ENCODE measurements at places on chromosomes 13 and 19.
A peak's percentile ranks its signal among the peaks of the same experiment; 100 is the strongest.

DNA sequence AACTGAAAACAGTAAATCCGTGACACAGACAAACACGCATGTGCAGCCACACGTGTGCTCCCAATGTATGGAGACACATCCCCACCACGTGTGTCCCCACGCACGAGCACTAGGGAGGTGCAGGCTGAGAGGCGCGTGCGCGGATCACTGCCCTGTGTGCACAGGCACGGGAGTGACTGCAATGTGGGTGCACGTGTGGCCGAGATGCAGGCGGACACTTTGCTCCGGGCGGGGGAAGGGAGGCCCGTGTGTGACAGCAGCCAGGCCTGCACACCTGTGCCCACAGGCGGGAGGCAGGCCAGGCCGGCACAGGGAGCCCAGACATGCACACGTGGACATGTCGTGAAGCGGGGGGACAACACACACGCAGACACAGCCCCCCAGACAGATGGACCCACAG lies 77.0 kb downstream of the PTPRS start:
- DNase-seq = no peak

DNA sequence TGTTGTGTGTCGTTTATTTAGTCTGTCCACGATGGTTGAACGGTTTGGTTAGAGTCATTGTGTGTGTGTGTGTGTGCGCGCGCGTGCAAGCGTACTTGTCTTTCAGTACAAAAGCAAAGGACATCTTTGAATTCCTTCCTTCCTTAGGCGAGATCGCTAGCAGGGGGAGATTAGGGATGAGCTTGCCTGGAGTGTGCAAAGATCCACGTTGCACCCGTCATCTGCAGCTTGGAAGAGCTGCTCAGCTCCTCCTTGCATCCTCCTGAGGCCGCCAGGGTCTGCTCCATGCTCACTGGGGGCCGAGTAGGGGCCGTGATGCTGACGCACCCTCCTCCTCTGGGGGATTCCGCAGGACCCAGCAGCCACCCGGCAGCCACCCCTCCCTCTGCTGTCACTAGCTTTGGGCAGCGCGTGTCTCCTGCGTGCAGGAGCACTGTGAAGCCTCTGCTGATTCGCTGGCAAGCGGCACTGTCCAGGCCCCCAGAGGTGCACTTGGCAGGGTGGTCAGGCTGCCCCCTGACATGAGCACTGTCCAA lies 137.3 kb downstream of the KDM4B start:
- DNase-seq = no peak

GRCh38 chr19:44303976-44304568 lies 753 bp downstream of the ZNF235 start:
- no peak for DNase-seq

DNA sequence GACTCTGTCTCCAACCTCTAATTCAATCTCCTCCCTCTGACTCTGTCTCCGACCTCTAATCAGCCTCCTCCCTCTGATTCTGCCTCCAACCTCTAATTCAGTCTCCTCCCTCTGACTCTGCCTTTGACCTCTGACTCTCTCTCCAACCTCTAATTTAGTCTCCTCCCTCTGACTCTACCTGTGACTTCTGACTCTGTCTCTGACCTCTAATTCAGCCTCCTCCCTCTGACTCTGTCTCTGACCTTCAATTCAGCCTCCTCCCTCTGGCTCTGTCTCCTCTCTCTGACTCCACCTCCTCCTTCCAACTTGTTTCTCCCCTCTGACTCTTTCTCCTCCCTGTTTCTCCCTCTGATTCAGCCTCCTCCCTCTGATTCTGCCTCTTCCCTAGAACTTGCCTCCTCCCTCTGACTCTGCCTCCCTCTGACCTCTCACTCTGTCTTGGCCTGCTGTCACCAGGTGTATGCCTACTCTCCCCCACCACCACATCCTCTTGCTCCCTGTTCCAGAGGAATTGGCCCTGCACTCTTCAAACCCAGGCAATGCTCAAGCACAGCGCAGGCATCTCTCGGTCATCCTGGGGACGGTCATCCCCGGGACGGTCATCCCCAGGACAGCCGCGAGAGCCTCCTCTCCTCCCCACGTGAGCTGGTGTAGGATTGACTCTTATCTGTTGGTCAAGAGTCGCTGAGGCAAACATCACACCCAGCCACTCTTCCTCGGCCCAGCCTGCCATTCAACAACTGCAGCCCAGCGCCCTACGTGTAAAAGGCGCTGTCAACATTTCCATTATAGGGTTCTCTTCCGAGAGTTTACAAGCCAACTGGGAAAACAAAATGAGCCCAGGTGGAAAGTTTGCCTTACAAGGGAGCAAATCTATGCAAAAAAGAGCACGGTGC lies 60.2 kb downstream of the ZIC5 start:
- DNase-seq = no peak

- no peak for DNase-seq
Observed at GRCh38 chr19:4284176-4284958, 5.3 kb downstream of the SHD start.

DNA sequence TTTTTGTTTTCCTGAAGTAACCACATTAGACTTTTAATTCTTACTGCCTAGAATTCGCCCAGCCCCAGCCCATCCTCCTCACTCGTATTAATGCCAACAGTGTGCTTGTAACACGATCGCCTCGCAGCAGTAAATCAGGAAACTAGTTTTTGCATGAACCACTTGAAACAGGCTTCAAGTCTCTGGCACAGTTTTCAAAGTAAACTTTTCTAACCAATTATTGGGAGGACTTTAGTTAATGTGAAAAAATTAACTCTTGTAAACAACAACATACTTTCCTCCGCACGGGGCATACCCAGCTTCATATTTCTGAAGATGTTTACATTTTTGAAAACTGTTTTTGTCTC lies 39.2 kb downstream of the TNFRSF19 start:
- no peak for DNase-seq

DNA sequence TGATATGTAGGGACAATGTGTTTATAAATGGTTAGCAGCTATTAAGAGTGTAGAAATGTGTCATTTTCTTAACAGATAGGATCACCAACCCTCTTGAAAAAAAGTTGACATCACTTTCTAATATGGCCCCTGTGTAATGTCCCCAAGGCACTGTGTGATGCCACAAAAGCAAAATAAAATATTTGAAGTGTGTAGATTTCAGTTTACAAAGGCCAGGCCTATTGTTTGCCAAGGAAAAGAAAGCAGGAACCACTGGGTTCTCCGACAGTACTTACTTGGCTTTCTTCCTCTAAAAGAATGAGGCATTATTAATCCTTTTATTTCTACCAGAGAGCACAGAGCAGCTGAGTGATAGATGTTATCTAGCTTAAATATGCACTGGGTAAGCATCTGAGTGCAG lies 10.5 kb upstream of the GJA3 start:
- no peak for DNase-seq

GRCh38 chr19:791007-791566 lies 6.2 kb upstream of the PTBP1 start:
- no peak for DNase-seq

DNA sequence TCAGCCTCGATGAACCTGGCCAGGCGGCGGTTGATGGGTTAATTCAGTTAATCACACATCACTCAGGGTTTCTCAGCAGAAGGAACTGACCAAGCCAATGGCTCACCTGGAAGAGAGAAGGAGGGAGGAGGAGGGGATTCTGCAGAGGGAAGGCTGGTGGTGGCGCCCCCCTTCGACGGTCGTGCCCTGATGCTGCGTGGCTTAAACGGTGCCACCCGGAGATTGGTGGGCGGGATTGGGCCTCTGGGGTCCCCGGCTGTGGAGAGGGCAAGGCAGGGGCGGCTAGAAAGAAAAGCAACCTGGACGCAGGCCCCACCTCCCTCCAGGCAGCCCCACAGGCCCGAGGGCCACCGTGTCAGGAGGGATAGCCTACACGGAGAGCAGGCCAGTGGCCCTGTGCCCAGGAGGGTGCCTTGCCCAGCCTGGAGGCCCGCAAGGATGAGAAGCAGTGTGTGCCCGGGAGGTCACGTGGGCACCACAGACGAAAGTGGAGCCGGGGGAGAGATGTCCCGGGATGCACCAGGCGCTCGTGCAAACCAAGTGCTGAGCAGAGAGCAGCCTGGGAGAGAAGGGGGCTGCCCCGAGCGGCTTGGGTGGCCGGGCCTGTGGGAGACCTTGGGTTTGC lies 16.0 kb downstream of the CSNK1G2 start:
- no peak for DNase-seq

GRCh38 chr13:37158481-37158880 lies 53.0 kb upstream of the CSNK1A1L start:
- no peak for DNase-seq

GRCh38 chr19:37933937-37934358 lies 26.9 kb downstream of the SIPA1L3 start:
- DNase-seq = no peak

DNA sequence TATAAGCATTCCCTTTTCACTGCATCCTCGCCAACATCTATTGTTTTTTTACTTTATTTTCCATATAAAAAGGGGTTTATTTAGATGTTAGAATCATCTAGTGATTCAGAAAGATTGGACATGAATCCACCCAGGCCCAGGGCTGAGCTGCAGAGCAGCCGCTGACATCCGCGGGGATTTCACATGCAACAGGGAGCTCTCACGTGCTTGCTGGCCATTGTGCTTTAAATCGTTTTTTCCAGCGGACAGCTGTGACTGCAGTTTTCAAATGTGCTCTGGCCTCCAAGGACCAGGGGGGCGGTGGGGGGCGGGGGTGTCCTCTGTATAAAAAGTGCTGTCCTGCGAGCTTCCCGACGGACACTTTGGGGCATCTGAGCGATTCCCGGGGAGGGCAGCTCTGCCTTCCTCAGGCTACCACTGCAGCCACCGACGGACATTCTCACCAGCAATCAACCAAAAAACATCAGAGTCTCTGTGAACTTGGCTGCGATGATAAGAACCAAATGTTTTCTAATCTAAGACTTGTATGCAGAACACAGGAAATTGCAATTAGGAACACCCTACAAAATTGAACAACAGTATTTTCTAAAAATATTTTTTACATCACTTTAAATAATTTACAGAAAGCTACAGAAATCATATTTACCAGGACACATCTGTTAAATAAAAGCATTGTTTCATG lies 12.6 kb downstream of the RB1 start:
- DNase-seq = no peak

DNA sequence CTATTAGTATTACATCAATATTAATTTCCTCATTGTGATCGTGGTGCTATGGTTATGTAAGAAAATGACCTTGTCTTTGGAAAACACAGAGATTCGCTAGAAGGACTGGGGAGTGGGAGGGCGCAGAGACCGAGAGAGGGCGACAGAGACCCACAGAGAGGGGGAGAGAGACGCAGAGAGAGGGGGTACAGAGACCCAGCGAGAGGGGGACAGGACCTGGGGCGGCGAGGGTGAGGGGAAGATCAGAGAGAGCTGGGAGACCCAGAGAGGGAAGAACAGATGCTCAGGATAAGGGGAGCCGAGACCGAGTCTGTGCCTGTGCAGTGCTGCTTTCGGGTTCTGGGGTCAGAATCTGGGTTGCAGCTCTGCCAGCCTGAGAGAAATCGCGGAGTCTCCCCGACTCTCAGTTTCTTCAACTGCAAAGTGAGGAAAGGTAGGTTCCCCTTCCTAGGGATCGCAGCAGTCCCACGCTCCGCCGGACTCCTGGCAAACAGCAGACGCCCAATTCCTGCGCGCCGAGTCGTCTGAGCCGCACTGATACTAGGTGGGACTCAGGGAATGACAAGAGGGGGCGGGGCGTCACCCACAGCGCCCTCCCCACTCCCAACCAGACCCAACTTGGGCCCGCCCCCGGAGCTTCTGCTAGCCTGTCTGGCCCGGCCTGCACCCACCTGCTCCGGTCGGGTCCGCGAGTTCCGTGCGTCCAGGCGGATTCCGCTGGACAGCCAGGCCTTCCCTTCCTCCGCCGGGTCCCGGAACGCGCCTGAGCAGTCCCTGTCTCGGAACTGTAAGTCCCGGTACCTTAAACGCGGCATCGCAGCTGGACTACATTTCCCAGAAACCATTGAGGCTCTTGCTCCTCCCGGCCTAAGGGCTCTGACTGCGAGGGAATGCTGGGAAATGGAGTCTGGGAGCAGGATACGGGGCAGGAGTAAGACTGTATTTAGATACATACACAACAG lies 15.3 kb downstream of the IZUMO2 start:
- peak; percentile 31 for DNase-seq

DNA sequence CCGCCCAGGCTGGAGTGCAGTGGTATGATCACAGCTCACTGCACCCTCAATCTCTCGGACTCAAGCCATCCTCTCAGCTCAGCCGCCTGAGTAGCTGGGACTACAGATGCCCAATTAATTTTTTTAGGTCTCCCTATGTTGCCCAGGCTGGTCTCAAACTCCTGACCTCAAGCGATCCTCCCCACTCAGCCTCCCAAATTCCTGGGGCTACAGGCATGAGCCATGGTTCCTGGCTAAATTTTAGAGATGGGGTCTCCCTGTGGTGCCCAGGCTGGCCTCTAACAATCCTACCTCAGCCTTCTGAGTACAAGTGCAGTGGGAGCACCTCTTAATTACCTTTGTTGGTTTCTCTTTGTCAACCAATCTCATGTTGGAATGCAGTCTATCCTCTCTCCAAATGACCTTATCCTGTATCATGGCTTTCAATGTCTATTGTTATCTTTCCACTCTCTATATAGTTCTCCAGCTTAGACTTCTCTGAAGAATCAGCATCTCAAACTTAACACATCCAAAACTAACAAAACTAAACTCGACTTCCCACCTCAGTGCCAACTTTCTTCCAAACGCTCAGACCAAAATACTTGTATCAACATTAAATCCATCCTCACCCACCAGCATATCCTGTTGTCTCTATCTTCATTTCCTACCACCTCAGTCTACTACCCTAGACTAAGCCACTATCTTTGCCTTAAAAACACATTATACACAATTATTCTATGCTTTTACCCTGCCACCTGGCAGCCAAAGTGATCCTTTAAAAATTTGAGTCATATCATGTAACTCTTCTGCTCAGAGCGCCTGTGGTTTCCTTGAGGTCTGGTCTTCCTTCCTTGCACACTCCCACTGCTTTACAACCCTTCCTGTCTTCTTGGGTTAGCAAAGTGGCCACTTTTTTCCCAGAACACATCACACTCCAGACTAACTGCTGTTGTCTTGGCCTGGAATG lies 6.7 kb downstream of the TPT1 start:
- DNase-seq = no peak

DNA sequence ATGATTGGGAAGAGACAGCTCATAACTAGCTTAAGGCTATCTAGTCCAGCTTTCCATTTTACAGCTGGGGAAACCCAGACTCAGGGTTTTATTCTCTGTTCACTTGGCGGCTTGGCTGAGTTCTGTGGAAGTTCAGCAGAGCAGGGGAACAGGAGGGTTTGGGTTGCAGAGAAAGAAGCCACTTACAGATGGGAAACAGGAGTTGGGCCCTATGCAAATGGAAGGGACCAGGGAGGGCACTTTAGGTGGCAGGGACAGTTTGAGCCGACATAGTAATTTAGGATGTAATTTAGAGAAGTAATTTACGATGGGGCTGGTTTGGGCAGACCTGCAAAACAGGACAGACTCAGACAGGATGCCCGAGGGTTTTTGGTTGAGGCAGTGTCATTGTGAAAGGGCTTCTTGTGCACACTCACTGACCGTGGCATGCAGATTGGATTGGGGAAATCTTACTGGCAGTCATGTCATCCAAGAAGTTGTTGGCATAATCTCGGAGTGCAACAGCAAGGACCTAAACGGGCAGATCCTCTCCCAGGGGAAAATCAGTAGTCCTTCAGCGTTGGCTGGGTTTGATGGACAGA lies 47.3 kb upstream of the GPR183 start:
- DNase-seq = no peak

- no peak for DNase-seq
Observed at GRCh38 chr13:29254626-29255370, 340.7 kb downstream of the SLC7A1 start.

All from stimulated activated CD8-positive, alpha-beta memory T cell treated with anti-CD3 and anti-CD28 coated beads, Interleukin-4, amount 100 ng/mL, for 1 hour (primary cell).